ENCODE measurements at places on chromosomes 12 and 14.

- DNase-seq = no peak
Measured at GRCh38 chr12:93180566-93180965, 197.2 kb upstream of the NUDT4 start.

DNA sequence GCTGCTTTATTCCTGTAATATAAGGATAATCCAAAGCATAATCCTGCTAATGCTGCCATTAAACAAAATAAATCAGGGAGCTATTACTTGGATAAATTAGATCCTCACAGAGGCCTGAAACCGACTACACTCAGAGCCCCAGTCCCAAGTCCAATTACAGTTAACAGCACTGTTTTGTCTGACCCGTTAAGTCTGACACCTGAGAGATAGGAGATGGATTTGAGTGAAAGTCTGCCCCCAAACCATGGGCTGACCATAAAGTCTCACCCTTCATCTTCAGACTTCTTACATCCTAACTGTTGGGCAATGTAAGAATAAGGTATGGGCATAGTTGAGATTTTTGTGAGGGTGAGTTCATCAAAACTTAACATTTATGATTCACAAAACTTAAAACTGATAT lies 181.7 kb downstream of the PLCZ1 start:
- DNase-seq = no peak

- DNase-seq = no peak
Measured at GRCh38 chr12:32024884-32025592, 65.8 kb downstream of the RESF1 start.

- DNase-seq = no peak
Measured at GRCh38 chr12:106144847-106145246, 6.1 kb upstream of the NUAK1 start.

- no peak for DNase-seq
Measured at GRCh38 chr12:57764662-57765002, 2.2 kb downstream of the CYP27B1 start.

- no peak for DNase-seq
Measured at GRCh38 chr14:99812892-99813291, 19.7 kb downstream of the EML1 start.

- peak; percentile 23 for DNase-seq
Measured at GRCh38 chr12:219891-220352, 6.0 kb upstream of the SLC6A12 start.

GRCh38 chr12:65208964-65209654 lies 39.7 kb downstream of the LEMD3 start:
- DNase-seq = no peak

DNA sequence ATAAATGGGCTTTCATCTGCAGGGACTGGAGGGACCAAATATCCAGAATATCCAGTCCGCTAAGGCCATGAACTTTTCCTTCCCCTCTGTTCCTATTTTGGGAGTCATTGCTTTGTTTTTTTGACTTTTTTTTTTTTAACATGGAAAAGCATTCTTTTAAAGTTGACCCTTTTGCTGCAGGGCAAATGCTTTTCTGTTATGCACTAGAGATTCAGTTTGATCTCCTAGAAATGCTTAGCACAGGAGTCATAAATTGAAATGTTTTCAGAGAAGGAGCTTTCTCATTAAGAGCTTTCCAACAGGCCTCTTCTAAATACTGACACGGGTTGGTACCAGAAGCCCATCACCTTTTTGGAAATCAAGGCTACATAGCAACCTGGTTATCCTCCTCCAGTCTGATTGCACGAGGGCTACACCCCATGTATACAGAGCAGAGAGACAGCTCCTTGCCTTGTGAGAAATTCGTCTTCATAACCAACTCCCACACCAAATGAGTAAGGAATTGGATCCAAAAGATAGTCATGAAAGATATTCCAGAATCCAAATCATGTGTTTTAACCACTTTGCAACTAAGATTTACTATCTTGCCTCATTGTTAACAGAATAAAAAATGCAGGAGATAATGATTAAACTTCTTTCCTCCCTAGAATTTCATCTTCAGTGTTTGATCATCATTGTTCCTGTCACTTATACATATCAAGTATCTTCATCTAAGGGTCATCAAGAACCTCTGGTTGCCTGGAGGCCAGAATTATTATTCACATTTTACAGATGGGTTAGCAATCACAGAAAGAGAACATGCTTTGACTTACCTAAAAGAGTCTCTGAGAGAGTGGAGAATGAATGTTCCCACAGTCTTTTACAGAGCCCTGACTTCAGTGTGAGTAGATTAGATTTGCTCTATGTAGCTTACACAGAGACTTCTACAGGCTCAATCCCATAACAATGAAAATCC lies 389.4 kb downstream of the ZFP36L1 start:
- DNase-seq = no peak

- no peak for DNase-seq
Measured at GRCh38 chr14:68784226-68784910, 8.5 kb downstream of the ZFP36L1 start.

DNA sequence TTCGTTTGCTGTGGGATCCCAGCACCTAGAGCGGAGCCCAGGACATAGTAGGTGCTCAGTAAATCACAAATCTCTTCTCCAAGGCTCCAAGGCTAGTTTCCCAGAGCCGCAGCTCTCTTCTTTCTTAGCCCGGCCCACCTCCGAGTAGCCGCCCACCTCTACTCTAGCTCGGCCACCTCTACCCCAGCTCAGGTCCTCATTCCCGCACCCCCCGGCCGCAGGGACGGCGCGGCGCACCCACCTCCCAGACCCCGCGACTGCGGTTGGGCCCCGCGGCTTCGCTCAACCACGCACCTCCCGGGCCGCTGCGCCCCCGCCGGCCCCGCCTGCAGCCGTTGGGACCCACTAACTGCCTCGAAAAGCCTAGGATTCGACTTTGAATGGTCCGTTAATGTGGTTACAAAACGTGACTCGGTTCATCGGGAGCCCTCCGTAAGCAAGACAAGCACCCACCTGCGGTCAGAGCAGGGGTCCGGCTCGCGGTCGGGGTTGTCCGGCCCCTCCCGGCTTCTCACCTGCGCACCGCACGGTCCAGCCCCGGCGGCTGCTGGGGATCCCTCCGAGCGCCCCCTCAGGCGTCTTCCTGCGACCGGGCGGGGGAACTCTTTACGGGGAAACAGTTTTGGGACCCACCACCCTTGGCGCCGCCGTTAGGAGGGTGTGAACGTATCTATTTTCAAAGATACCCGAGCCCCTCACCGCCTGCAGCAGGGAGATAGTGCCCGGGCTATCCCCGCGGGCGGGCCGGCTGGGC lies at the start of gene SLC2A14:
Gene SLC2A14, minus strand, starts transcription at position 350 of the 754 bp plus-strand sequence. CDS start 3,035 bp downstream, outside the sequence.
- no peak for DNase-seq

DNA sequence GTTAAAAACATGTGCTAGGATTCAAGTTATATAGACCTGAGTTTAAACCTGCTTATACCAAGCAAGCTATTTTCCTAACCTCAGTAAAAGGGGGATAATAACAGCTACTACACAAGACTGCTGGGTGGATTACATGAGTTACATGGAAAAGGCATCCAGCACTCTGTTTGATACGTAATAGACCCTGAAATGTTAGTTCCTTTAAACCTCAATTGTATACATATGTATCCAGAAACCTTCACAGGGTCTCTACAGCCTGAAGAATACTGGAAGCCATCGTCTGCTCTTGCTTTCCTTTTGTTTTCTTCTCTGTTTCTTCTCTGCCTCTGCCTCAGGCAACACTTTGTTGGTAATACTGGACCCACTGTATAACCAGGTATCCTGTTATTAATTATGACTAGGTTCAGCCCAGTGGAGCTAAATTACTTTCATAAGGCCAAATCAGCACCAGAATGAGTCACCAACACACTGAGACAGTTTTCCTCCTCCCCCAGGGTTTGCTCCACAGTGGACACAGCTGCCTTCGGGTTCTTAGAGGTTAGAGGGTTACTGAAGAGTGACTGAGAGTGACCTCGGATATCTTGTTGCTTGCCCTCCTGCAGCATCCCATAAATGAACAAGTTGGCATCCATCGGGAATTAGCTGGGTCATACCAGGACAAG lies 127.1 kb downstream of the CAPZA3 start:
- DNase-seq = no peak

DNA sequence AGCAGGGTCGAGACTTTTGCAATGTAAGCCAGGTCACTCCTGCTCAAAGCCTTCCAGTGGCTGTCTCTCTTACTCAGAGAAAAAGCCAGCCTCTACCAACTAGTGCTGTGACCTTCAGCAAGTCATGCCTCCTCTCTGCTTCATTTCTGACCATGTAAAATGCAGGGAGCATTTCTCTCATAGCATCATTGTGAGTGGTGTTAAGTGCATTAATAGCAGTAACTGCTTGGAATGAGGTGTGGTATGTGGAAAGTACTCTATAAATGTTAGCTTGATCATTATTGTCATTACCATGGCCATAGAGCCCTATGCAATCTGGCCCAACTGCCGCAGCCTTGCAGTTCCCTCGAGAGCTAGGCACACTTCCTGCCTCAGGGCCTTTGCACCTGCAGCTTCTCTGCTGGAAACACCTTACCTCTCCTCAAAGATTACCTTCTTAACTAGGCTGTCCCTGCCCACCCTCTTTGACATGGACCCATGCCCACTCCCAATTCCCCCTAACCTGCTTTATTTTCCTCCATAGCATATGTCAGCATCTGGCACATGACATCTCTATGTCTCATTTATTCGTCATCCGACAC lies 10.9 kb downstream of the PLEKHD1 start:
- no peak for DNase-seq

DNA sequence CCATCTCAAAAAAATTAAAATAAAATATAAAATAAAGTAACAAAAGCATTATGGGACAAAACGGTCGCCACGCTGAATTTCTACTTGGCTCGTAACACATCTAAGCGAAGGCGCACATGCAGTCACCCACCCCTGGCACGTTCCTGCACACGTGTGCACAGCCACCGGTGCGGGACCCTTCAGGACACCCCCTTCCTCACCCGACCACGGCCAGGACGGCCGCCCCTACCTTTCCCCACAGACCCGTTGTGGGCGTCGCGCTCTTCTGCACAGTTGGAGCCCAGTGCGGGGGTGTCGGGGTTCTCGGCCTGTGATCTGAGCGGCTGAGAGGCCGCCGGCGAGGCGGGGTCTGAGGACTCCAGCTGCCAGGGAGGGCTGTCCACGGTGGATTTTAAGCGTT lies 44.4 kb upstream of the GPR68 start:
- no peak for DNase-seq

DNA sequence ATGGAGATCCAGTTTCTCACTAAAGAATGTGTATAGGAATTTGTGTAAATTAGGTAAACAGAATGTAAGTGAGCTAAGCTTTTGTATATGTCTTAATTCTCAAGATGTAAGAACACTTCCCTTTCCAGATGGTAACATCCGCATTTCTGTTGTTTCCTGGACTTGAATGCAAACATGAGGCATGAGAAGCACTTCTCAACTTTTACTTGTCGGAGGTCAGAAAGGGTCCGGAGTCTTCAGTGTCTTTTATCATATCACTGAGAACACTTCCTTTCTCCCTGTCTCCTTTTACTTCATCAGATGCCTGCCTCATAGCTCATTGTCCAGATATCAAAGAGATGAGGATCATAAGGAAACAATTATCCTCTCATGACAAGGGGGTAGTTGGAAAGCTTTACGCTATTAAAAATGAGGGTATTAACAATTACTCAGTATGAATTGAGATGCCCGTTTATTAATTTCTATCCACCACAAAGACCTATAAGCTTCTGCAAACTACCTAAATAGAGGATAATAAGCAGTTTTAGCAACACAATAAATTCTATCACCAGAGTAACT lies 214.1 kb upstream of the FLRT2 start:
- no peak for DNase-seq

- no peak for DNase-seq
Measured at GRCh38 chr12:16096273-16096849, 181.1 kb downstream of the SLC15A5 start.

DNA sequence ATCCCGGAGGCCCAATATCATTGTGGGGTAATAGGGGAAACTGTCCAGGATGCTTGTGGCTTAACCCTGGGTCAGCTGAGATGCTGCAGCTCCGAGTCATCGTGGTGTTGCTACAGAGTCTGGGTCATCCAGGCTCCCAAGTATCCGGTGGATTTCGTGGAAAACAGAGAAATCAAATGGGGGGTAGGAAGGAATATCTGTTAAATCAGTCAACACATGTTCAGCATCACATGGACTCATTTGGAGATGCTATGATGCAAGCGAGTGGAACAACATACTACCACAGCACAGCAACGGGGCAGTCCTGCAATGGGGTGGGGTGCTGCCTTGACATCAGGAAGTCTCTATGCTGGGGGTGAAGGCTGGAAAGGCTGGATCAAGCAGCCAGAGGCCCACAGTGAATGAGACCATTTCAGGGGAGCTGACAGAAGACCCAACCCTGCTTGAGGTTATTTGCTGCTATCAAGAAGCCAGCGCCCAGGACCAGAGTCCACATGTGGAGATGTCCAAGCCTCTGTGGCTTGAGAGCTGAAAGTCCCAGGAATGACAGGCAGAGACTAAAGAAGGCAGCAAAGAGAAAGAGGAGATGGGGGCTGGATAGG lies 22.9 kb downstream of the VDR start:
- DNase-seq = no peak

DNA sequence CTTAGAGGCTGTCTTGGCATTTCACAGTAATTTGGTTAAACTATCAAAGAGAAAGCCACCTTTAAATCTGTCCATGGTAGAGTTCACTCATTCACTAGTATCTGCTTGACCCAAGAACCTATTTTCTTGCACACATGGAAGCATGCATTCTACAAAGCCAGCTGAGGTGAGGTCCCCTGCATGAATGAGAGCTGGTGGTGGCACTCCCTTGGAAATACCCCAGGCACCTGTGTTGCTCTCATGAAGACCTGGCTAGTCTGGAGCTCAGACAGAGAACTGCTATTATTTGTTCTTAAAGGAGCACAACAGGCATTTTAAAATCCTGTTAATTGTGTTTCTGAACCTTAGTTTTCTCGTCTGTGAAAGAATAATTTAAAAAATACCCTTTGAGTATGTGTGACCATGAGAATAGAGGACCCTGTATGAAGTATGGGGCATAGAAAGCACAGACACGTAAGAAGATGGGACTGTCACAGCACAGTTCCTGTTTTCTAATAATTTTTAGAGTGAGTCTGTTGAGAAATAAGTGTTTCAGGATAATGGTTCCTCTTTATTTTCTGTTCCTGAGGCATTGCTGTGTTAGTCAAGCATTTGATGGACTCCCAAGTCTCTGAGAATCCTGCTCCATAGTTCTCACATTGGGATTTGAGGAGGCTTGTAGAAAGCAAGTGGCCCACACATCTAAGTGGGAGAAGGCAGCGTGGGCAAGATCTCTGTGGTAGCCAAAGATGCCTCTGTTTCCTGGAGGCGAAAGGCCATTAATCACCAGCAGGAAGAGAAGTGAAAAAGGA lies 10.9 kb downstream of the RGS6 start:
- no peak for DNase-seq

- no peak for DNase-seq
Measured at GRCh38 chr12:18975933-18976332, 153.6 kb upstream of the PLEKHA5 start.

GRCh38 chr14:104147346-104148125 lies 9.1 kb downstream of the KIF26A start:
- no peak for DNase-seq

GRCh38 chr14:79552778-79553177 lies 658.5 kb downstream of the DIO2 start:
- no peak for DNase-seq

- DNase-seq = no peak
Measured at GRCh38 chr14:63438065-63438757, 105.0 kb downstream of the PPP2R5E start.

GRCh38 chr12:10033783-10034545 lies 3.5 kb downstream of the CLEC9A start:
- no peak for DNase-seq
